ENCODE measurements at places on chromosomes 12 and 14. TPM values are rescaled to one million over a fixed set of nuclear protein-coding genes. Genes with fewer than 3 reads are reported as not detected.

Gene TSPAN19
- not detected for total RNA-seq

Gene ACOT4
- 4.7 TPM for total RNA-seq

DNA sequence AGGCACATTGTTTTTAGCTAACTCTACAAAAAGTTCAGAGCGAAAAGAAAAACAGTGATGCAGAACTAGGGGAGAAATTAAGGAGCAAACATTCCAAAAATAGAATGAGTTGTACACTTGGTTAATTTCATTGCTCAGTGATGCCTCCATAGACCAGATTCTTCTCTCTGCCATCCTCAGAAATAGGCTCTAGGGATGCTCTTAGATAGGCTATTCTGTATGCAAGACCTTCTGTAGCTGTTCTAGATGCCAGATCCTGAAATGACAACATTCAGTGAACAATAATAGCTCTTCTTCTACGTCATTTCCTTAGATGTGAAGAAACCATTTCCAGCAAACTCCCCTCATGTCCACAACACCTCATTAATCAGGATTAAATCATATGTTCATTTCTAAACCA lies 466.3 kb downstream of the DIO2 start:
- DNase-seq = no peak

Gene TGM1
- total RNA-seq = 7.7 TPM

- no peak for DNase-seq
Measured at GRCh38 chr14:56002342-56002741, 115.9 kb upstream of the PELI2 start.

Gene NKX2-1
- not detected for total RNA-seq

GRCh38 chr12:44369998-44370397 lies 506.1 kb downstream of the NELL2 start:
- DNase-seq = no peak

Gene STYK1
- total RNA-seq = 13.2 TPM

Gene IL26
- not detected for total RNA-seq

DNA sequence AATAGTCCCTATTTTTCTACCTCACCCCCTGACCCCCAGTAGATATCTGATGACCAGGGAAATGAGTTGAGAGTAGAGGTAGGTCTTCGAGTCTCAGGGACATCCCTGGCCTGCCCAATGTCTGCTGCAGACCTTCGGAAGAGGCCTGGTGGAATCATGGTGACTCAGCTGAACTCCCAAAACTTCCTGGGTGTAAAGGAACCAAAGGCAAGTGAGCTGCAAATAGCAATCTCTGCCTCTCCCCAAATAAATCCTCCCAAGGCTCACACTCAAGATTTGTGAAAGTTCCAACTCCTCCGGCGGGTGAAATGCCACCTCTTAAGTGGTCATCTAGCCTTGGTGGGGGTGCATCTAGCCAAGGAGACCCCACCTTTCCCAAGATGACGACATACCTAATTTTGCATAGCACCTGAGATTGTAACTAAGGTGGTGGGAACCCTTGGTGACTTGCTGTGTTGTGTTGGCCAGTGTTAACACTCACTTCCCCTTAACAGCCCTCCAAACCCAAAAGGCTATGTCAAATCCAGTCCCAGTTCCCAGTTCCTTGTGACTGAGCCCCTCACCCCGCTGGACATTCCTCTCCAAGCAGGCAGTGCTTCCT lies 6.3 kb downstream of the ZFP36L1 start:
- DNase-seq = peak; percentile 58

GRCh38 chr12:72872996-72873395 lies 600.8 kb downstream of the TRHDE start:
- no peak for DNase-seq

GRCh38 chr12:124524231-124524925 lies 43.0 kb downstream of the NCOR2 start:
- DNase-seq = no peak

DNA sequence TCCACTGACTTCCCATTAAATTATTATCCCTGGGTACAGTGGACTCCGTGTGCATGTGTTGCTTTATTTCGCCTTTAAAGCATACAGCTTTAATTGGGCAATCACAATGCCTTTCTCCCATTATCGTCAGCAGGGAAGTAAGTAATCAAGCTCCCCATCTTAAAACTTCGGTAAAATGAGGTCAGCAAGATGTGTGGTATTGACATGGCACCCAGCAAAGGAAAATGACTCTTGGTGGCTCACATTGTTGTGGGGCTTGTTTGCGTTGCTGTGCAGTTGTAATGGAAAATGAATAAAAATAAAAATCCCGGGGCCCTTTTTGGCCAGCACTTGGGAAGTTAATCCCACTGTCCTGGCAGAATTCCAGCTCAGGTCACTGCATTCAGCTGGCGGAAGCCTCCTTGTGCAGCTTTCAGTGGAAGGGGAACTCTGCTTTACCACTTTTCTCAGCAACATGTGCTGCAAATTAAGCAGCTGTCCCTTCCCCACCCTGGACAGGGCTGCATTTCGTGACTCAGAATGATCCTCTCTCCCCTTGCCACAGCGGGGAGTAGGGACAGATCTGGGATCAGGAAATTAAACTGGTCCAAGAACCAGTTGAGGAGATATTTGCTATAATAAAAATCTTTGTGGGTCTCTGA lies 13.9 kb upstream of the ATP2A2 start:
- peak; percentile 73 for DNase-seq

DNA sequence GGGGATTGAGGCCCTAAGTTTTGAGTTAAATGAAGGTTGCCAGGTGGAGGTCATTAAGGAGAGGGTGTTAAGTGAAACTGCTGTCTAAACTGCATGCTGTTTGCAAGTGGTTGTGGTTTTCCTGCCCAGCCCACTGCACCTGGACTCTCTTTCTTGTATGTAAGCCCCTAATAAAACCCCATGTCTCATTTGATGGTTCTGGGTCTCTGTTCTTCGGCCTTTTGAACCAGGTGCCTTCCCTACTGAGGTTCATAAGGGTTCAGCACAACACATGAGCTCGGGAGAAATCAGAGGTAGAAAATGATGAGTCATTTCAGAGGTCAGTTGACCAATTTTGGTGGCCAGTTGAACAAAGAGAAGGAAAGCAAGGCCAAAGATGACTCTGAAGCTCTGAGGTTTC lies 382.5 kb downstream of the RPS29 start:
- DNase-seq = no peak

Gene GLT8D2
- 13.3 TPM for total RNA-seq

- no peak for DNase-seq
Measured at GRCh38 chr14:103543140-103543539, 14.1 kb downstream of the TRMT61A start.

Gene DTX3
- total RNA-seq = 40.0 TPM

DNA sequence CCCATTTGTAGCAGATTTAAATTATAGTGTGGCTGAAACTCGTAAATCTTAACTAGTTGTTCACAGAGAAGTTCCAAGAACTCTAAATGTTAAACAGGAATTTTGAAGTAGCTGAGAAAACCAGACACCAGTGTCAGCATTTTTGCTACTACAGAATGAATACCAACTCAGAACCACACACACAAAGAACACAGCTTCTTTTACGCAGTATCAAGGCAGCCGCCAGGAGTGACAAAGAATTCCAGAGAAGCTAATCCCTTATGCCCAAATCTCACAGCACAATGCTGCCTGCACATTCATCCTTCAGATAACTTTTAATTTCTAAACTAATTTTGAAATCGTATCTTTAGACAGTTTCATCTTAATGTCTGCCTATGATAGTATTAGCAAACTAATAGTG lies 37.4 kb downstream of the SLC6A15 start:
- DNase-seq = no peak

DNA sequence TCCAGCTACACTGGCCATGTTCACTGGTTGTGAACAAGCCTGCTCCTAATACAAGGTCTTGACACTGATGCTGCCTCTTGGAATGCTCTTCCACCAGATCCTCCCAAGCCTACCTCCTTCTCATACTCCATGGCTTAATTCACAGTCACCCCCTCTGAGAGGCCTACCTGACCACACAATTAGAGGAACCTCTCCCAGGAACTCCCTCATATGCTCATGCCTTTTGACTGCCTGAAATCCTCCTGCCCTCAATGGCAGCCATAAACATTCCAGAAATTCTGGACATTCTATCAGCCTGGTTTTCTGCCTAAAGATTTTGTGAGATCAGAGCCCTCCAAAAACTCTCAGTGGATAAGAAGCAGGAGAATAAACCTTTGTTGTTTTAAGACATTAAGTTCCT lies 340.2 kb downstream of the C12orf75 start:
- no peak for DNase-seq

DNA sequence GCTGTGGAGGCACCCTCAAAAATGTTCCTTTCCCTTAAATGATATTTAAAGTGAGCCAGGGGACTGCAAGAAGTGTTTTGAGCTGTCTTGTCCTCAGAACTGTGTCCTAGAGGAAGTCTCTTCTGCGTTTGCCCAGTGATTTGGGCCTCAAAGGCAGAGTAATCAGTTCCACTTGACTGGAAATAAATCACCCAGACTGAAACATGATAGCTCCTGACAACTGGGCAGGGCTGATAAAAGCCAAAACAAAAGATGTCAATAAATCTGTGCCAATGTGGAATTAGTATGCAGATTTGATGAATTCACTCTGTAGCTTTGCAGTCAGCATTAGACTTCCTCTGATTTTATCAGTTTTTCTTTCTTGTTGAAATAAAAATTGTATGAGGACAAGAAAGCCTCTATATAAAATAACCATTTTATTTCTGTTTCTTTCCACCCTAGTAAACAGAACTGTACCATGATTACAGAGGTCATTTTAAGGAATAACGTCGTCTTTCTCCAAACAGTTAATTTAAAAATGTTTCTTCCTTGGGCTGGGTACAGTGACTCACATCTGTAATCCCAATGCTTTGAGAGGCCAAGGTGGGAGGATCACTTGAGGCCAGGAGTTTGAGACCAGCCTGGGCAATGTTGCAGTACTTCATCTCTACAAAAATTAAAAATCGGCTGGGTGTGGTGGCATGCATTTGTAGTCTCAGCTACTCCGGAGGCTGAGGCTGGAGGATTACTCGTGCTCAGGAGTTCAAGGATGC lies 180.8 kb downstream of the ERC1 start:
- DNase-seq = no peak

GRCh38 chr12:43308776-43309175 lies 243.2 kb downstream of the ADAMTS20 start:
- DNase-seq = no peak

GRCh38 chr12:44875954-44876543 lies at the start of gene NELL2:
Gene NELL2, minus strand, starts transcription at chr12:44876315. Its CDS starts 446 bp downstream, at chr12:44875869.
- no peak for DNase-seq

GRCh38 chr12:20477672-20478071 lies 109.3 kb downstream of the PDE3A start:
- no peak for DNase-seq
